Right atrium auricular region (tissue), 2 donors: ENCODE measurements at places on chromosomes 13 and 19. TPM values are rescaled to one million over a fixed set of nuclear protein-coding genes. Genes with fewer than 3 reads are reported as not detected.
A peak's percentile ranks its signal among the peaks of the same experiment; 100 is the strongest.

Gene TSHZ3
- 3.9 TPM for total RNA-seq

Gene CLDN10
- 1.1 TPM for total RNA-seq

Gene ZNF730
- total RNA-seq = not detected

Gene FXYD7
- total RNA-seq = not detected

Gene ZNF304
- 6.6 TPM for total RNA-seq

DNA sequence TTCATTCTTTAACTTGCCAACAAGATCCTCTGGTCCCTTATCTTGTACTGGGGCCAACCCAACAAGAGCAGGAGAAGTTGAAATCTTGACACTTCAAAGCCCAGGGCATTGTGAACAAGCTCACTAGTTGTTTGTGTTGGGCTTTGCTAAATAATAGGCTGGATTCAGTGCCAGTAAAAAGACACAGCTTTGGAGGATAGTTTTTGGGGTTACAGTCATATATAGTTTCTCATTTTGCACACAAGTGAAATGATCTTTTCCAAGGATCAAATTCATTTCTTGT lies 30.3 kb upstream of the LRCH1 start:
- H3K36me3 ChIP-seq = no peaks in the 10 kb centered on the region
- no peak for DNase-seq
- no peak overlapping the region for H3K4me3 ChIP-seq

GRCh38 chr19:49685845-49686332 lies 3.5 kb upstream of the ADM5 start:
- peaks cover 60% of the 10 kb centered on the region for H3K36me3 ChIP-seq
- no peak overlapping the region for H3K4me3 ChIP-seq
- H3K27ac ChIP-seq = no peak overlapping the region
- H3K4me1 ChIP-seq = no peaks in the 10 kb centered on the region
- DNase-seq = no peak

GRCh38 chr19:40309666-40310065 lies 24.5 kb upstream of the AKT2 start:
- no peak for DNase-seq
- H3K4me3 ChIP-seq = no peak overlapping the region
- no peaks in the 10 kb centered on the region for H3K27me3 ChIP-seq
- no peaks in the 10 kb centered on the region for H3K4me1 ChIP-seq

DNA sequence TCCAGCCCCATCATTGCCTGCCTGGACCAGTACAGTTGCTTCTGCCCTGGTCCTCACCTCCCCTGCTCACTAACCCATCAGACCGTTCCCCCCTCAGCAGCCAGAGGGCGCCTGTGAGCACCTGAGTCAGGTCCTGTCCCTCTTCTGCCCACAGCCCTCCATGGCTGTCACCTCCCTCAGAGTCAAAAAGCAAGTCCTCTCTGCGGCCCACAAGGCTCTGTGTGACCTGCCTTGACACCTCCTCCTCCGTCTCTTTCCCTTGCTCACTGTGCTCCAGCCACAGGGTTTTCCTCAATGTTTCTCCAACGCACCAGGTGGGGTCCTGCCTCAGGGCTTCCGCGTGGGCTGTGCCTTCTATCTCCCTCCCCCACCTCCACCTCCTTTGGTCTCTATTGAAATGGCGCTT lies 29.4 kb upstream of the PTPRS start:
- H3K27ac ChIP-seq = no peak overlapping the region
- no peak for DNase-seq
- no peaks in the 10 kb centered on the region for H3K27me3 ChIP-seq
- H3K4me1 ChIP-seq = no peaks in the 10 kb centered on the region

GRCh38 chr13:107865643-107866031 lies 349.7 kb downstream of the LIG4 start:
- no peaks in the 10 kb centered on the region for H3K36me3 ChIP-seq
- H3K4me1 ChIP-seq = no peaks in the 10 kb centered on the region
- DNase-seq = no peak
- H3K27ac ChIP-seq = no peak overlapping the region

- no peak overlapping the region for H3K4me3 ChIP-seq
- no peaks in the 10 kb centered on the region for H3K27me3 ChIP-seq
- no peak for DNase-seq
- peaks cover 5% of the 10 kb centered on the region for H3K36me3 ChIP-seq
- peaks cover 12% of the 10 kb centered on the region for H3K4me1 ChIP-seq
Measured at GRCh38 chr19:57712222-57712621, 3.2 kb upstream of the ZNF154 start.

DNA sequence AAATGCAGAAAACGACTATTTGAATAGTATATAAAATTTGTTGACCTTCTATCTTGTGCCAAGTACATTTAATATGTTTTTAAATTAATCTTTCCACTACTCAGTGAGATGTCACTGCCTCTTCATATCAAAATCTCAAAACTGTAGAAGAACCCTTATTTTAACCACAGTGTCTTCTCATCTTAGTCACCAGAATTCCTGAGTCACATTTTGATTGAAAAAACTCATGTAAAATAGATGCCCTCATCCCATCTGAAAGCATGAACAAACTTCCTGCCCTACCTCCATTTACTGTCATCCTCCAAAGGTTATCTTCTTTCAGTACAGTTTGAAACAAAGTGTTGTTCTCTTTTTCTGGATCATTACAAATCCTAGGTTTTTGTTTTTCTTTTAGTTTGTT lies 1215.4 kb downstream of the PCDH9 start:
- H3K4me1 ChIP-seq = no peaks in the 10 kb centered on the region
- no peak for DNase-seq
- H3K36me3 ChIP-seq = no peaks in the 10 kb centered on the region
- H3K27ac ChIP-seq = no peak overlapping the region
- no peaks in the 10 kb centered on the region for H3K27me3 ChIP-seq

GRCh38 chr13:65133094-65133493 lies 2097.0 kb downstream of the PCDH9 start:
- H3K4me1 ChIP-seq = no peaks in the 10 kb centered on the region
- H3K4me3 ChIP-seq = no peak overlapping the region
- no peaks in the 10 kb centered on the region for H3K36me3 ChIP-seq
- no peaks in the 10 kb centered on the region for H3K27me3 ChIP-seq
- H3K27ac ChIP-seq = no peak overlapping the region
- no peak for DNase-seq

GRCh38 chr19:39052243-39052746 lies 19.9 kb upstream of the FBXO27 start:
- DNase-seq = peak; percentile 64
- H3K36me3 ChIP-seq = no peaks in the 10 kb centered on the region
- no peaks in the 10 kb centered on the region for H3K4me1 ChIP-seq
- H3K27me3 ChIP-seq = no peaks in the 10 kb centered on the region

GRCh38 chr19:49818649-49819370 lies 721 bp downstream of the MED25 start:
- no peak for DNase-seq
- peaks cover 11% of the 10 kb centered on the region for H3K36me3 ChIP-seq
- no peaks in the 10 kb centered on the region for H3K4me1 ChIP-seq

DNA sequence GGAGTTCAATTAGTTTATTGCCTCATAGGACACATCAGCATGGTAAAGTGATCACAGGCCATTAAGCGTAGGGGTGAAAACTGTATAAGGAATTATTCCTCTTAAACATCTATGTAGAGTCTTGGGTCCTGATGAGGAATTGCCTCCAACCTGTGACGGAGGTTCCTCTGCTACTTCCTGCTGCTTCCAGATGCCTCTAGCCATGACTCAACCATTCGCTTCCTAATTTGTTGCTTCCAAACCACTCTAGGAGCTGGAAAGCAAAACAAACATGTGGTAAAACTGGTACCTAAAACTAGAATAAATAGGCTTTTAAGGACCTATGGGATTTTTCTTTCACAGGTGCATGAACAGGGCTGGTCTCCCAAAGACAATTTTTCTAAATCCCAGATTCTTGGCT lies 253.8 kb downstream of the KLF12 start:
- H3K4me1 ChIP-seq = no peaks in the 10 kb centered on the region
- no peaks in the 10 kb centered on the region for H3K36me3 ChIP-seq
- H3K27ac ChIP-seq = no peak overlapping the region
- DNase-seq = no peak
- H3K27me3 ChIP-seq = no peaks in the 10 kb centered on the region

DNA sequence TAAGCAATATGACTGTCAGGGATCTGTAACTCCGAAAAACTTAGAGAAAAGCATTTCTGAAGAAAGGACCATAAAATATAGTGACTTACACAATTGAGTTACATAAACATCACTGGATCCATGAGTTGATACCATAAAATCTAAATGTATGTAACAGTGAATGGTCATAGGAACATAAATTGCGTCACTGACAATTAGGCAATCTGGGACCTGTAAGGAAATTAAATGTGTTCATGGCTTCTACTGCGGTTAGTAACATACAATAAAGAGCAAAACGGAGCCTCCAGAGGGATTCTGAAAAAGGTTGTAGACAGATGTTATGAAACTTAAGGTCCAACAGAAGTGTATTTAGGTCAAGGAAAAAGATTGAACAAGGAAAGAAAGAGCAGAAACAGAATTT lies 27.1 kb downstream of the POU4F1 start:
- H3K36me3 ChIP-seq = no peaks in the 10 kb centered on the region
- H3K27me3 ChIP-seq = no peaks in the 10 kb centered on the region
- no peak for DNase-seq

GRCh38 chr13:109840201-109840892 lies 54.0 kb upstream of the IRS2 start:
- no peaks in the 10 kb centered on the region for H3K36me3 ChIP-seq
- no peaks in the 10 kb centered on the region for H3K27me3 ChIP-seq
- DNase-seq = no peak
- no peaks in the 10 kb centered on the region for H3K4me1 ChIP-seq
